Inflammatory macrophage treated with lipopolysaccharide for 1 hour (primary cell): ENCODE measurements at places on chromosomes 1 and 21.
A peak's percentile ranks its signal among the peaks of the same experiment; 100 is the strongest.

- DNase-seq = no peak
These were observed 21.7 kb downstream of the BCAR3 start for GRCh38 chr1:93659822-93660503.

- no peak for DNase-seq
These were observed 36.7 kb downstream of the CATSPERE start for GRCh38 chr1:244497805-244498204.

DNA sequence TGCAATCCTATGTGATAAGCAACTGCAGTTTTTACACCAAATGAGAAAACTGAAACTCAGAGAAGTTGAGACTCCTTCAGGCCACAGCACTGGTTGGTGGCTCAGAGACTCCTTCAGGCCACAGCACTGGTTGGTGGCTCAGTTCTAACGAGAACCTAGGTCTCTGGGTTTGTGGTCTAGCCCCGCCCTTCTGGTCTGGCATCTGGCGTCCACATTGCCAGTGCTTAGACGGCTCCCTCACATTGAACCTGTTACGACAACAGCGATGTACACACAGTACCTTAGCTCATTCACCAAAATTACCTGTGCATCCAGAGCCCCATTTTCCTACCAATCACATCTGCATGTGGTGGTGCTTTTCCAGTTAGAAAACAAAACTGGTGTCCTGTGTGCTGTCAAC lies 66.1 kb downstream of the NID1 start:
- DNase-seq = no peak

DNA sequence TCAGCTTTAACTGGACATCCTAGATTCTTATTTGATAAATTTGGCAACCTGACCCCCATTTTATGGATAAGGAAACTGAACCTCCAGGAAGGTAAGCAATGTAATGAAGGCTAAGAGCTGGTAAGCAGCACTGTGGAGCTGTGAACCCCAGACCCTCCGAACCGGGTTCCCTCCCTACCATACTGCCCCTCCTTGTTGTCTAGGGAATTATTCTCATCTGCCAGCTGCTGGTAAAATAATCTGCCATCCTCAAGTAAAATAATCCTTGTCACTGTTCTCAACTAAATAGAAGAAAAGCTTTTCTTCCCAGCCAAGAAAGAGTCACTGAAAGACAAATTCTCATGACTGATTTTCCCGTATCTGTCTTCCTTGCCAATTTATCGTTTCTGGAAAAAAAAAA lies 55.8 kb upstream of the PRDX6 start:
- DNase-seq = no peak

- DNase-seq = peak; percentile 79
These were observed 64.1 kb downstream of the USP24 start for GRCh38 chr1:55150880-55151588.

DNA sequence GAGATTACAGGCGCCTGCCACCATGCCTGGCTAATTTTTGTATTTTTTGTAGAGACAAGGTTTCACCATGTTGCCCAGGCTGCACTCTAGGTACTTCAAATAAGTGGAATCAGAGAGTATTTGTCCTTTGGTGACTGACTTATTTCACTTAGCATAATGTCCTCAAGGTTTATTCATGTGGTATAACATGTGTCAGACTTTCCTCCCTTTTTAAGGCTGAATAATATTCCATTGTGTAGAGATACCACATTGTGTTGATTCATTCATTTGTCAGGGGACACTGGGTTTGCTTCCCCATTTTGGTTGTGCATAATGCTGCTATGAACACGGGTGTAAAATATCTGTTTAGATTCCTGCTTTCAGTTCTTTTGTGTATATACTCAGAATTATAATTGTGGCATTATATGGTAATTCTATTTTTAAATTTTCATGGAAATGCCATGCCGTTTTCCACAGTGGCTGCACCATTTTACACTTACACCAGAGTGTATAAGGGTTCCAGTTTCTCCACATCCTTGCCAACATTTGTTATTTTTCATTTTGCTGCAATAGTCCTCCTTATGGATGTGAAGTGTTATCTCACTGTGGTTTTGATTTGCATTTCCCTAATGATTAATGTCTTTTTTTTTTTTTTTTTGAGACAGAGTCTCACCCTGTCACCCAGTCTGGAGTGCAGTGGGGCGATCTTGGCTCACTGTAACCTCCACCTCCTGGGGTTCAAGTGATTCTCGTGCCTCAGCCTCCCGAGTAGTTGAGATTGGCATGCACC lies 35.1 kb downstream of the IL6R start:
- DNase-seq = peak; percentile 57

GRCh38 chr1:216119600-216119999 lies 303.6 kb downstream of the USH2A start:
- peak; percentile 38 for DNase-seq

GRCh38 chr1:21536218-21536617 lies 27.0 kb downstream of the ALPL start:
- no peak for DNase-seq
